ENCODE measurements at places on chromosomes 2 and 18.

GRCh38 chr2:238042849-238043584 is 17.8 kb upstream of the SCLY start:
- H3K36me3 ChIP-seq = peaks cover 42% of the 10 kb centered on the region
- no peak overlapping the region for H3K4me3 ChIP-seq
- no peak for DNase-seq

GRCh38 chr2:18387441-18388206 is 172.8 kb downstream of the RDH14 start:
- no peaks in the 10 kb centered on the region for H3K4me1 ChIP-seq
- no peak overlapping the region for H3K27ac ChIP-seq
- DNase-seq = peak; percentile 87
- H3K36me3 ChIP-seq = no peaks in the 10 kb centered on the region
- no peak overlapping the region for H3K4me3 ChIP-seq
- peaks cover 3% of the 10 kb centered on the region for H3K27me3 ChIP-seq

DNA sequence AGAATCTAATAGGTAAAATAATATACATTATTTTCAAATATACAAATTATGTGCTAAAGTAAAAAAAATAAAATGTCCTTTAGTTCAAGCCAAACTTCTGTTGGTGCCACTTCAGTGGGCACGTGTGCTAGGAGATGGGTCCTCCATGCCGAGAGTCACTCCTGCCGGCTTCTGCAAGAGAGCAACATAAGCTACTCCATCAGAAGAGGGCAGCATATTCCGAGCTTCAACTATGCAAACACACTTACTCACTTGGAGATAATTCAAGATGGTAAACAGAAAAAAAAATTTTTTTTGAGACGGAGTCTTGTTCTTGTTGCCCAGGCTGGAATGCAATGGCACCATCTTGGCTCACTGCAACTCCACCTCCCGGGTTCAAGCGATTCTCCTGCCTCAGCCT is 24.4 kb downstream of the CNOT11 start:
- H3K4me1 ChIP-seq = no peaks in the 10 kb centered on the region
- DNase-seq = no peak
- no peaks in the 10 kb centered on the region for H3K36me3 ChIP-seq
- no peak overlapping the region for H3K4me3 ChIP-seq
- no peaks in the 10 kb centered on the region for H3K27me3 ChIP-seq
- no peak overlapping the region for H3K27ac ChIP-seq

DNA sequence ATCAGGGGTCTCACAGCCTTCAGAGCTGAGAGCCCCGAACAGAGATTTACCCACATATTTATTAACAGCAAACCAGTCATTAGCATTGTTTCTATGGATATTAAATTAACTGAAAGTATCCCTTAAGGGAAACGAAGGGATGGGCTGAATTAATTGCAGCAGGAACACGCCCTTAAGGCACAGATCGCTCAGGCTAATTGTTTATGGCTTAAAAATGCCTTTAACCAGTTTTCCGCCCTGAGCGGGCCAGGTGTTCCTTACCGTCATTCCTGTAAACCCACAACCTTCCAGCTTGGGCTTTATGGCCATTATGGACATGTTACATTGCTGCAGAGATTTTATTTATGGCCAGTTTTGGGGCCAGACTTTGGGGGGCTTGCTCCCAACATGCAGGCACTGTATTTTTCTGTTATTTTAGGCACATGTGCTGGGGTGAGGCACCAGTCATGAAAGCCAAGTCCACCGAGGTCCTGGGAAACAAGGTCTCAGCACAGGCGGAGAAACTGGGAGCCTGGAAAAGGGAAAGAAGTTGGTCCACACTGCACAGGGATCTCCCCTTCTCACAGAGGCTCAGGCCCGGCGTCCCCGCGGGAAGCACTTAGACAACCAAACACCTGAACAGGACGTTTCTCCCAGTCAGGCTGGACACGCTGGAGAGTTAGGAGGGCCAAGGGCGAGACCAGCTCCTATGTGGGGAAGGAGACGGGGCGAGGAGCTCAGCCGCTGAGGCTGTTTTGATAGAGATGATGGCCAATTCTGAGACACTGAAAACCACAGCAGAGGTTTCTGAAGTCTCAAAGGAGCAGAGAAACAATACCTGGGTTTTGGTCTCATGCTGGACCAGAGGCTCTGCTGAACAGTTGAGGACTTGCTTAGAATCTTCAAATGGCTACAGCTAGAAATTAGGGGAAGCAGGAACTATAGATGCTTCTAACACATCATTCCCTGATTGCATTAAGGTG is 86.7 kb downstream of the TMEM18 start:
- no peaks in the 10 kb centered on the region for H3K27me3 ChIP-seq
- H3K36me3 ChIP-seq = no peaks in the 10 kb centered on the region
- no peak overlapping the region for H3K4me3 ChIP-seq

DNA sequence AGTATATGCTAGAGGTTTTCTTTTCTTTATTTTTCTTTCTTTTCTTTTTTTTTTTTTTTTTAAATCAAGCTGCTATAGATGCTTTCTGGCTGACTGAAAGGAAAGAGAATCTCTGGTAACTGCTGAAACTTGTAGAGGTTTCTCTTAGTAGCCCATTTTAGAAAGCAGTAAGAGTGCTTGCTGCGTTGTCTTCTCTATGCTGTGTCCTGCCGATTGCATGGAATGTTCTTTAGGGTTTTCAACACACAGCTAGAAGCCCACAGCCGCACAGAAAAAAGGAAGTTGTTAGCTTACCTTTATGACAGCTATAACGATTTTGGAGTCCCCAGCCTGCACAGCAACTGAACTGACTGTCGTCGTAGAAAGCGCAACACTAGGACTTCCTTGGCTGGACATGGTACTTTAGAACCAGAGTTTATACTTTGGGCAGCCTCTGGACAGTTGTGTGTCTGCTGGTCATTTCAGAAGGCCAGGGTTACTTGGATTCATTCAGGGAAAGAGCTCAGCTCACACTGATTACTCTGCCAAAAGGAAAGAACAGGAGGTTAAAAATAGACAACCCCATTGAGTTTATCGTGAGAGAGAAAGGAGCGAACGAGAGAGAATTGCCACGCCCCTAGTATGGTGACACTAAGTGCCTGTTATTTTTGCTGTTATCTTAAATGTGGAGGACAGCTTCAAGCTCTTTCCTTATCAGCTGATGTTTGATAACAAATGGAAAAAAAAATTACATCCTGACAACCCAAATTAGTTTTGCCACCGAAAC is at the start of gene CCDC141:
Gene CCDC141, minus strand, starts transcription at position 592 of the 766 bp plus-strand sequence. Its CDS starts 196 bp downstream, at position 396.
- no peak for DNase-seq
- no peaks in the 10 kb centered on the region for H3K4me1 ChIP-seq
- no peaks in the 10 kb centered on the region for H3K27me3 ChIP-seq
- peak within 1 kb of the TSS; percentile 59 for H3K27ac ChIP-seq

DNA sequence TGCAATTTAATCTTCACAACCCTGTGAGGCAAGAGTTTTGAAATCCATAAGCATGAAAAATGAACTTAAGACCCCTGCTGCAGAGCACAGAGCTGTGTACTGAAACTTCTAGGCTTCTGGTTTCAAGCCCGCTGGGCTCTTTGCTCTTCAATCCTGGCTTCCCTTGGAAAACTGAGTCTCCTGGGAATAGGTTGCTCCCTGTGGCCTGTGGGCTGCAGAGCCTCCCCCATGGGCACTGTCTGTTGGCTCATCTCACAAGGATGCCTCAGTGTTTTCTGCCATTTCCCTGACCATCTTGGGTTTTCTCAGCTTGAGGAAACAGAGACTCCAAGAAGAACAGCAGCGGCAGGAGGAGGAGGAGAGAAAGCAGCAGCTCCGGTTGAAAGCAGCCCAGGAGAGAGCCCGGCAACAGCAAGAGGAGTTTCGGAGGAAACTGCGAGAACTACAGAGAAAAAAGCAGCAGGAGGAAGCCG is 44.5 kb downstream of the SUMO1 start:
- H3K4me1 ChIP-seq = no peaks in the 10 kb centered on the region
- DNase-seq = no peak
- H3K4me3 ChIP-seq = no peak overlapping the region

All from Peyer's patch (tissue), 4 donors.